ENCODE measurements at places on chromosomes 12 and 14.

DNA sequence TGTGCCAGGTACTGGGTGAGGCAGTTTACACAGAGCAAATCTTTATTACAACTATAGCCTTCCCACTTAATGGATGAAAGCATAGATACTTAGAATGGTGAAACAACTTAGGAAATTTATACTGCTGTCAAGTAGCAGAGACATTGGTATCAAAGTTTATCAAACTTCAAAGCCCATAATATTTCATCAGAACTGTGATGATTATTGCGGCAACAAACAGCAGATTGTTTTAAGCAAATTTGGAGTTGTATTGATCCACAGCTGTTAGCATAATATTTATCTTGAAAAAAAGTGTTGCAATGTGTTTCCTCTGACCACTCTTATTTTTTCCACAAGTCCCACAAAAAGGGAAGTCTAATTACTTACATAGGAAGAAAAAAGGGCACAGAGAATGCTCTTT is 2.0 kb upstream of the SLCO1B3 start:
- DNase-seq, result no peak

GRCh38 chr12:89883630-89884389 is 175.2 kb upstream of the ATP2B1 start:
- DNase-seq, result no peak

DNA sequence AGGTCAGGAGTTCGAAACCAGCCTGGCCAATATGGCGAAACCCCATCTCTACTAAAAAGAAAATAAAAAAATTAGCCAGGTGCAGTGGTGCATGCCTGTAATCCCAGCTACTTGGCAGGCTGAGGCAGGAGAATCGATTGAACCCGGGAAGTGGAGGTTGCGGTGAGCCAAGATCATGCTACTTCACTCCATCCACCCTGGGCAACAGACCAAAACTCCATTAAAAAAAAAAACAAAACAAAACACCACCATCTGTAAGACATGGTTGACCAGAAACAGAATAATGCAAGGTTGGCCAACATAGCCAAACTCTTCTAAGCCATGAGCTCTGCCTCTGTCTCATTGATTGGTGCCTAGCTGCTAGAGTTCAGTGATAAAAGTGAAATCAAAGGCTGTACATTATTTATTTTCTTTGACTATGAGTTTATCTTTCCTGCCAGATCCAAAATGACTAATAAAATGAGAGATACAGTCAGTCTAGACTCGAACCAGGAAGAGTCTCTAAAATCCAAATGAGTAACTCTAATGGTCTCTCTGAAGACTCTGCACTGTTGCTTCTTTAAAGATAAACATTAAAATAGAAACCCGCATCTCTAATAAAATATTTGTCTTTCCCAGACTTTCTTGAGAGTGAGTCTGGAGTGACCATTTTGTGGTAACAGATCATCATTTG is 404.7 kb downstream of the DAD1 start:
- no peak for DNase-seq

DNA sequence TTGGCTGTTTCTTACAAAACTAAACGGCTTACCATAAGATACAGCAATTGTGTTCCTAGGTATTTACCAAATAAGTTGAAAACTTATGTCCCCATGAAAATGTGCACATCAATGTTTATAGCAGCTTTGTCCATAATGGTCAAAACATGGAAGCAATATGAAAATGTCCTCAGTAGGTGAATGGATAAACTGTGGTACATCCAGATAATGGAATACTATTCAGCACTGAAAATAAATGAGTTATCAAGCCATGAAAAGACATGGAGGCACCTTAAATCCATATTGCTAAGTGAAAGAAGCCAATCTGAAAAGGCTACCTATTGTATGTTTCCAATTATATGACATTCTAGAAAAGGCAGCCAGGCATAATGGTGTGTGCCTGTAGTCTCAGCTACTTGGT is 40.7 kb downstream of the CFL2 start:
- no peak for DNase-seq

GRCh38 chr12:78645956-78646355 is 218.6 kb upstream of the SYT1 start:
- DNase-seq, result no peak

GRCh38 chr14:104393199-104393897 is 186.2 kb upstream of the C14orf180 start:
- no peak for DNase-seq

DNA sequence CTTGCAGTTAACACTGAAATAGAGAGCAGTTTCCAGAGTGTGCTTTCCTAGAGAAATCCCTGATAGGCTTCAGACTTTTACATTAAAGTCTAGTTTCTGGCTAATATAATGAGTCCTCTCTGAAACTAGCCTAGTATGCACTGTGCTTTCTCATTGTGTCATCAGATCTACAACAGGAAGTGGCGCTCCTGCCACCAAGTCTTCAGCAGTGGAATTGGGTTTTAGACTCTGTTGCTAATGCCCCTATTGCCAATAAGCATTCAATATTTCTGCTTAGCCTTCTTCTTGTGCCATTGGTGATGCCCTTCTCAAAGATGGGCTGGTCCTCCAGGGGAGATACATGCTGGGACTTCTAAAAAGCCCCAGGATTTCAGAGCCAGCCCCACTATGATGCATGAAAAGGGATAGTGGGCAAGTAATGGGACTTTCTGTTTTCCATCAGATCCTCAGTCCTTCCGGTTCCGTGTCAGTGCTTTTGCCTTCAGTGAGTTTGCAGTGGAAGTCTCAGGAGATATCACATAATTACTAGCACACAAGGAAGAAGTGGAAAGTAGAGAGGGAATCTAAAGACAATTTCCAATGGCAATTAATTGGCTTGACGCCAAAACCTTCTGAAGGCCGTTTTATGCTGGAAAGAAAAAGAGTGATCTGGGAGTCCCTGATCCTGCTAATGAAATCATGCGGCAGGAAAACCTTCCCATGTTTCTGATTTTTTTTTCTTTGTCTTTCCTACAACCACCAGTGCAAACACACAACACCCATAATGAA is 50.0 kb downstream of the SSPN start:
- no peak for DNase-seq

- DNase-seq, result no peak
Measured at GRCh38 chr12:111398530-111398929, 7.2 kb upstream of the SH2B3 start.

- DNase-seq, result no peak
Measured at GRCh38 chr12:61574339-61574738, 685.9 kb upstream of the USP15 start.

DNA sequence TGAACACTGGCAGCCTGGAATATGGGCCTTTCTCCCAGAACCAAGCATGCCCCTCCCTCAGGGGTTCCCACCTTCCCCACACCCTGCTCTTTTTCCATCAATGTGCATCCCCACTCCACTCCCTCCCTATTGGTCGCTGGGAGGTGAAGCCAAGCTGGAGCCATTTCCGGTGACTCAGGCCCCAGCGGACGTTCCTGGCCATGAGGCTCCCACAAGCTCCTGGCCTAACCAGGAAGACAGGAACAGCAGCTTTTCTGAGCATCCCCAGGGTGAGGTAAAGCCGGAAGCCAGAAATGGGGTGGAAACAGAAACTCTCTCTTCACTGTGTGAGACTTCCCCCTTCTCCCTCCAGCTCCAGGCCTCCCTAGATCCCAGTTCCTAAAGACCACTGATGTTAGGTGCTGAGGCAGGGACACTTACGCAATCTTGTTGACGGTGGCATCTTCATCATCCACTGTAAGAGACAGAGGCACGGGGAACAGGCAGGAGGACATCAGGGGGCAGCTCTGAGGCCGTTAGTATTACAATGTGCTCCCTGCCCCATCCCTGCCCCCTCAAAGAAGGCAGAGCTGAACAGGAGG is 5.1 kb downstream of the LMBR1L start:
- no peak for DNase-seq

- DNase-seq, result no peak
Measured at GRCh38 chr12:78086553-78087362, 256.1 kb downstream of the NAV3 start.

- DNase-seq, result no peak
Measured at GRCh38 chr12:18700271-18700670, 37.5 kb downstream of the PLCZ1 start.

DNA sequence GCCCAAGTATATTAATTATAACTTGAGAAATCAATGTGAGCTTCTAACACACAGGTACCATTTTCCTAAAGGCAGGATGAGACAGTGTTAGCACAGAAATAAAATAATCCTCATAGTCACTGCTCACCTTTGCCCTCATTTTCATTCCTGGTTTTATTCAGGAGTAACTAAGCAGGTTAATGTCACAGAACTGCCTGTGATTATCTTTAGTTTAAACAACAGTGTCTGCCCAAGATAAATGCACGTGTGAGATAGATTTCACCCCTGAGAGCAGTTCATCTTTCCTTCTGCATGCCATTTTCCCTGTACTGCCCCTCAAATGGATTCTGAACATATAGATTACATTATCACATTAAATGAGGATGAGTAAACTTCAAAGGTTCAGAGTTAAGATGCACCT is 250.7 kb downstream of the RMST start:
- DNase-seq, result no peak

DNA sequence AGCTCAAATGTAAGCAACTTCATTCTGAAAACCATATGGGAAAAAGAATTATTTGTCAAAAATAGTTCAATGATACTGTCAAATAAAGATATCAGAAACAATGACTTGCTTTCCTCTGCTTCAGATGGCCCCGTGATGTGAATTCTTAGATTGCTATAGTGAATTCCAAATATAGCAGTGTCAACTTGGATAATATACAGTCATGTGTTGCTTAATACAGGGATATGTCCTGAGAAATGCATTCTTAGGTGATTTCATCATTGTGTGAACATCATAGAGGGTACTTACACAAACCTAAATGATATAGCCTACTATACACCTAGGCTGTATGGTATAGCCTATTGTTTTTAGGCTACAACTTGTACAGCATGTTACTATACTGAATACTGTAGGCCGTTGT is 108.7 kb upstream of the MIS18BP1 start:
- no peak for DNase-seq

DNA sequence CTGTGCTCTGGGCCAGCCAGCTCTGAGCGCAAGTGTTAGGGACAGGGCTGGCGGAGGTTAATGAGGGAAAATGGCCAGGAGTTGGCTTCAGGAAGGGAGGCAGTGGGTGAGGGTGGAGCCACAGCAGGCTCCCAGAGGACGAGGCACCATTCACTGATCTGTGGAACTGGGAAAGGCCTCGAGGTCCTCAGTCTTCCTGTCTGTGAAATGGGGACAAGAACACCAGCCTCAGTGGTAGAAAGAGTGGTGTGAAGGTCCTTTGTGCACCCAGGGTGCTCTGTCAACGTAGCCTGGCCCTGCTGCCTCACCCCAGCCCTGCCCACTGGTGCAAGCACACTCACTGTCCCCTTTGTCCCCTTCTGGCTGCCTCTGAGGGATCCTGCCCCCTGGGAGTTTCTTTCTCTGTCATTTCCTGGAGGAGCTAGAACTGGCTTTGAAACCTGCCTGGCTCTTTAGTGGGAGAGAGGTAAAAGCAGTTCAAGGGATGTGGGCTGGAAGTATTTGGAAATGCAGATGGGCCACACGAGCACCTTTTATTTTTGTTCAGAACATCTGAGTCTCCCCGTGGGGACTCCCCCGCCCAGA is 25.0 kb downstream of the SYNDIG1L start:
- DNase-seq, result no peak

GRCh38 chr12:67430708-67431335 is 161.7 kb downstream of the CAND1 start:
- DNase-seq, result no peak

GRCh38 chr12:69401940-69402339 is 42.4 kb downstream of the YEATS4 start:
- no peak for DNase-seq

DNA sequence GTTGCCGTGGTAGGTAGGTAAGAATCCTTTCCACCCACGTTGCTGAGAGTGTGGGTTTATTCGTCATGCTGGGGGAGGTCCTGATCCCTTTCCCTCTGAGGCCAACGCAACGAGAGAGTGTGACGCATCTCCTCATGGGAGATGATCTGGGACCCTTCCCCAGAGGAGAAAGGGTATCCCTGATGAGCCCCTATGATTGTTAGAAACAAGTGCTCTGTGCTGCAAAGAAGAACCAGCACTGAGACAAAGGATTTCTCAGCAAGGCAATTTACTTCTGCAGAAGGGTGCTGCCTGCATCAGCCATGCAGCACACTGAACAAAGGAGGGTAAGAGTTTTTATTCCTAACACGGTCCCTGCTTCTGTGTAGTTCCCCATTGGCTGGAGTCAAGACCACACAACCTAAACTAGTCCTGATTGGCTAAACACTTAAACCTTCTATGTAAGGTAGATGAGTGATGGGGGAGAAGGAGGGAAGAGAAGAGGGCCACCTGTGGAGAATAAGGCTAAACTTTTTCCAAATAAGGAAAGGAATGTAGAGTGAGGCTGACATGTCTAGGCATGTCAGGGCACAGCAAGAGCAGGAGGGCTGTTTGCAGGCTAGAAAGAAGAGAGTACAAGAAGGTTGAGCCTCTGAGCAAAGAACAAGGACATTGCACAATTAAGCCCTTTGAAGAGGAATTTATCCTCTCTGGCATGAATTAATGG is 21.3 kb downstream of the CLEC2A start:
- no peak for DNase-seq

GRCh38 chr12:66008985-66009384 is 121.6 kb downstream of the LLPH start:
- DNase-seq, result no peak

DNA sequence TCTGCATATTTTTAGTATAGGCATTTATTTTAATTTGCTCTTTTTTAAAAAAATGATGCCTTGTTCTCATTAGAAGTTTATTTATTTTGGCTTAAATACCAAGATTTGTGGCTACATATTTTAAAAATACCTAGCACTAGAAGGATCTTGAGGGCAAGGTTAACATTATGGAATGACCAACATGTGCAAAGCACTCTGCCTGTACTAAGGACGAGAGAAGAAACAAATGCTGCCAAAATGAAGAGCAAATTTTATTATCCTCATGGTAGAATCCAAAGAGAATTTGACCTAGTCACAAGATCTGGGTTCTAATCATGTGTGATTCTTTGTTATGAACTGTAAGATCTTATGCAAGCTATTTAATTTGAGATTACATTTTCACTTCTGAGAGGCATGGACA is 2.8 kb downstream of the CAND1 start:
- DNase-seq, result no peak

DNA sequence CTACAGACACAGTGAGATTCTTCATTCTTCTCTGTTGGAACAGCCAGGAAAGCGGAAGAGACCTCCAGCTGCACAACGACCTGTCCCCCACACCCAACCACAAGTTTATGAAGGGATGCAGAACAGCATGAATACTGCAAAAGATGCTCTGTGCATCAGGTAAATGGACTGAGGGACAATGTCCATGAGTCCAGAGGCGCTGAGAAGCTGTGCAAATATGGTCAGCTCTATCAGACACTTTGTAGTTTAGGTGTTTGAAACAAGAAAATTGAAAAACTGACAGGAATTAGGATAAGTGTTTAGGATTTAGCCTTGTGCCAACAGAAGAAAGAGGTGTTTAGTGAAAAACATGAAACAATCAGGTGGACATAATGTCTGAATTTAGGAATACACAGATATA is 33.1 kb upstream of the PZP start:
- no peak for DNase-seq

DNA sequence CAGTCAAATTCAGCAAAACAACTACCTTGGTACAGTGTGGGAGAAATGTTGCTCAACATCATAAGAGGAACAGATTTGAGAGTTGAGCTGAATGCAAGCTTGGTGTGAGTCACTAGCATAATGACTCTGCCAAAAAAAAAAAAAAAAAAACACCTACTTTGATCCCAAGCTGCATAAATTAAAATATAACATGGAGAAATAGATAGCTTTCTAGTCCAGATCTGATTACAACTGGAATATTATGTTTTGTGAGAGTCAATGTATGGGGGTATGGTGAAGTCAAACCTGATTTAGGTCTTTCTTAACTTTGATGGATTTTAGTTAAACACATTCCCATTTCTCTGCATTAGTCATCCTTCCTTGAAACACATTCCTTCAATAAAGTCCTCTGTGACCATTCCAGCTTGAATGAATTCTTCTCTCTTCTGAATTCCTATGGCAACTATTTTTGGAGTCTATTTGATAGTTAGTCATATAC is 188.1 kb downstream of the SLC5A8 start:
- DNase-seq, result no peak

Data from activated CD4-positive, alpha-beta T cell treated with anti-CD3 and anti-CD28 coated beads, Interleukin-2, Interleukin-6, amounts not matched to agents 100 ng/mL and 50 ng/mL, durations not matched to agents 16 hours and 8 hours (primary cell).